T-cell (primary cell): ENCODE measurements at places on chromosomes 12 and 14. TPM values are rescaled to one million over a fixed set of nuclear protein-coding genes. Genes with fewer than 3 reads are reported as not detected.
A peak's percentile ranks its signal among the peaks of the same experiment; 100 is the strongest.

ATL1 gene
- total RNA-seq = 3.0 TPM

CEBPE gene
- 0.82 TPM for total RNA-seq

BDKRB1 gene
- not detected for total RNA-seq

DNA sequence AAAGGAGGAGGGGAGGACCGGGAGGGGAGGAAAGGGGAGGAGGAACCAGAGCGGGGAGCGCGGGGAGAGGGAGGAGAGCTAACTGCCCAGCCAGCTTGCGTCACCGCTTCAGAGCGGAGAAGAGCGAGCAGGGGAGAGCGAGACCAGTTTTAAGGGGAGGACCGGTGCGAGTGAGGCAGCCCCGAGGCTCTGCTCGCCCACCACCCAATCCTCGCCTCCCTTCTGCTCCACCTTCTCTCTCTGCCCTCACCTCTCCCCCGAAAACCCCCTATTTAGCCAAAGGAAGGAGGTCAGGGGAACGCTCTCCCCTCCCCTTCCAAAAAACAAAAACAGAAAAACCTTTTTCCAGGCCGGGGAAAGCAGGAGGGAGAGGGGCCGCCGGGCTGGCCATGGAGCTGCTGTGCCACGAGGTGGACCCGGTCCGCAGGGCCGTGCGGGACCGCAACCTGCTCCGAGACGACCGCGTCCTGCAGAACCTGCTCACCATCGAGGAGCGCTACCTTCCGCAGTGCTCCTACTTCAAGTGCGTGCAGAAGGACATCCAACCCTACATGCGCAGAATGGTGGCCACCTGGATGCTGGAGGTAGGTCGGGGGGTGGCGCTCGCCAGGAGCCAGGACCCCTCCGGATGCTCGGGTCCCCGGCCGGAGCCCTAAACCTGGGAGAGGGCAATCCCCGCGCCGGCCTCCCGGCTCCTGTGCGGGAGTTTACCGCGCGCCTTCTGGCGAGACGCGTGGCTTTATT lies at the start of gene CCND2:
TSS of gene CCND2 (plus strand) at position 111 of the 744 bp plus-strand sequence. CDS start at position 390, 279 bp downstream.
- peak within 1 kb of the TSS; percentile 96 for H3K4me3 ChIP-seq
- H3K36me3 ChIP-seq = peaks cover 26% of the 10 kb centered on the region
- peak within 1 kb of the TSS; percentile 90 for H3K27ac ChIP-seq
- peaks cover 73% of the 10 kb centered on the region for H3K4me1 ChIP-seq
- no peaks in the 10 kb centered on the region for H3K27me3 ChIP-seq

DNA sequence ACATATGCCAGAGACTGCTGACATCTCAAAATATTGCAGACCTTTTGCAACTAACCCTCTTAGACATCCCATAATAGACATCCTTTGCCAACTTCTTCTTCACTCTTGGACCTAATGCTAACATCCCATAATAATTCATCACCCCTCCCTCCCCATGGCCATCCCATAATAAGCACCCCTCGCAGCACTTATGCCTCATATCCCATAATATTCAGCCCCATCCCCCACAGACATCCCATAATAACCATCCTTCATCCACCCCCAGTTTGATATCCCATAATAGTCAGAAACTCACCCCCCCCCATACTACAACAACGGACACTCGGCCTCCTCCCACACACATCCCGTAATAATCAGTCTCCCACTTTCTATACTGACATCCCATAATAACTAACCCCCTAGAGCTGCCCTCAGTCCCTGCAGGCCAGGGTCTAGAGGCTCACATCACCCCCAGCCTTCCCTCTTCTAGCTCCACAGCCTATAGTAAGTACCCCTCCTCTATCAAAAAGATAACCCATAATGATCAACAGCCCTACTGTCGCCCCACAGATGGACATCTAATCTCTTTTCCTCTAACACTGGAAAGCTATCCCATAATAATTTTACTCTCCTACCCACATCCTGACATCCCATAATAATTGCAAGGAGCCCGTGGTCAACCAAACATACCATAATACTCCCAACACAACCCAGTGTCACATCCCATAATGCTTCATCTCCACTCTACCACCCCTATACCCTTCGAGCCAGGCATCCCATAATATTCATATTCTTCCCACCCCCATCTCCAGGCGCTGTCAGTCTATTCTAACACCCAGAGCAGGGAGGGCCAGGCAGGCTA lies 792 bp upstream of the CHD4 start:
- H3K4me1 ChIP-seq = peaks cover 69% of the 10 kb centered on the region
- H3K27ac ChIP-seq = peak overlapping the region; percentile 90
- DNase-seq = peak; percentile 76
- H3K36me3 ChIP-seq = peaks cover 3% of the 10 kb centered on the region
- no peak overlapping the region for H3K4me3 ChIP-seq
- no peaks in the 10 kb centered on the region for H3K27me3 ChIP-seq

GRCh38 chr12:19206493-19207077 lies 77.1 kb downstream of the PLEKHA5 start:
- no peaks in the 10 kb centered on the region for H3K4me1 ChIP-seq
- DNase-seq = no peak

GRCh38 chr14:64509036-64509435 lies 4.5 kb downstream of the ZBTB1 start:
- H3K36me3 ChIP-seq = no peaks in the 10 kb centered on the region
- no peak overlapping the region for H3K4me3 ChIP-seq
- H3K4me1 ChIP-seq = peaks cover 52% of the 10 kb centered on the region
- no peak for DNase-seq
- no peaks in the 10 kb centered on the region for H3K27me3 ChIP-seq
- H3K27ac ChIP-seq = peak overlapping the region; percentile 26

DNA sequence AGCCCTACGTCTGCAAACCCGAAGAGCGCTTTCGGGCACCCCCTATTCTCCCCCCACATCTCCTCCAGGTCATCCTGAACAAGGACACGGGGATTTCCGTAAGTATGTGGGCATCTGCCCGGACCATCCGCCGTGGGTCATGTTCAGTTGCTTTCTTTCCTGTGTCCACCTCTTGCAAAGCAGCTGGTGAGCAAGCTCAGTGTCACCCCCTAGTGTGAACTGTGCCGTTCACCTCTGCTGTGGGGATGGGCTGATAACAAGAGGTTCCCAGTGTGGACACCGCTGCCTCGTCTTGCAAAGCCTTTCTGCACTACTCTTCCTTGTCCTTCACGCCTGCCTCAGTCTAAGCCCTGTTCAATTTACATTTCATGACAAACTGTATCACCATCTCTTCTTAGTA lies 8.6 kb downstream of the PRKAB1 start:
- no peak overlapping the region for H3K27ac ChIP-seq
- no peaks in the 10 kb centered on the region for H3K27me3 ChIP-seq
- H3K4me1 ChIP-seq = peaks cover 10% of the 10 kb centered on the region
- H3K36me3 ChIP-seq = peaks cover 32% of the 10 kb centered on the region
